ENCODE measurements at places on chromosomes 11 and 22.

DNA sequence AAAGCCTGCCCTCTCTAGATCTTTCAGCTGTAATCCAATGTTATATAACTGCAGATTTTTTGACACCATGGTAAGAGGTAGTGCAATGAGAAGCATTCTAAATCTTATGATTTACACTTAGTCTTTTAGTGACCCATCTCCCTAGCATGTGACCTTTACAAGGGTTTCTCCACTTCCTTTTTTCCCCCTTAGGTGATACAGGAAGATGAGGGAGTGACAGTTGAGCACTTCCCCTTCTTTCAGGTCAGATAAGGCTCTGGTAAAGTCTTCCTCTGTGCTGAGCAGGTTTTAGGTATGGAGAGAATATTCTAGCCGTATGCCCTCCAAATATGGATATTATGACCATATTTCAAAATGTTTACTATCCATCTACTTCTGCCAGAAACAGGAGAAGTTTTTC, 753.6 kb downstream of the JRKL start:
- no peak for DNase-seq

DNA sequence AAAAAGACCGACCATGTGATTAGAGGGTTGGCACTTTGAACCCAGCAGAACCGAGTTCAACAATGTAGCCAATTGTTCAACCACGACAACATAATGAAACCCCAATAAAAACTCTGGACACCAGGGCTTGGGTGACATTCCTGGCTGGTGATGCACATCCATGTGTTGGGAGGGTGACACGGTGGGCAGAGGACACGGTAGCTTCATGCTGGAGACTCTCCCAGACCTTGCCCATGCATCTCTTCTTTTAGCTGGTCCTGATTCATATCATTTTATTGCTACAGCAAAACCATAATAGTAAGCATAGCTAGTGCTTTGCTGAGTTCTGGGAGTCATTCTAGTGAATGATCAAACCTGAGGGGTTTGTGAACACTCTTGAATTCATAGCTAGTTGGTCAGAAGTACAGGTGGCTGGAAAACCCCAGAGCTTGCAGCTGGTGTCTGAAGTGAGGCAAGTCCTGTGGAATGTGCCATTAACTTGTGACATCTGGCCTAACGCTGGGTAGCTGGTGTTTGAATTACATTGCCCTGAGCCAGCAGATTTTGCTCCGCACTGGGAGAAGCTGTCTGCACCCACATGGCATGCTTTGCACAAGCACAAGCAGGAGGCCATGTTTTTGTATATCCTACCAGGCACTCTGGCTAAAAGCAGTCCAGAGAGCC, 14.0 kb downstream of the RPUSD4 start:
- DNase-seq = no peak

- DNase-seq = no peak
Measured at GRCh38 chr11:104881117-104881794, 17.0 kb downstream of the CASP12 start.

- no peak for DNase-seq
Measured at GRCh38 chr22:44386386-44387035, 73.8 kb upstream of the SHISAL1 start.

DNA sequence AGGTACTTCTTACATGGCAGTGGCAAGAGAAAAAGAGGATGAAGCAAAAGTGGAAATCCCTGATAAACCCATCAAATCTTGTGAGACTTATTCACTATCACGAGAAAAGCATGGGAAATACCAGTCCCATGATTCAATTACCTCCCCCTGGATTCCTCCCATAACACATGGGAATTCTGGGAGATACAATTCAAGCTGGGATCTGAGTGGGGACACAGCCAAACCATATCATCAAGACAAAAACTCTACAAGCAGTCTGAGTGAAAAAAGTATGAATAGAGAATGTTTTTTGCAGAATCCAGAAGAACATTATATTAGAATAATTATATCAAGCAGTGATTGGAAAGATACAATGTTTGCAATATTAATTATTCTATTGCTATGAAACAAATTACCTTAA, 893.7 kb downstream of the FAM181B start:
- no peak for DNase-seq
